Stimulated activated CD8-positive, alpha-beta memory T cell treated with anti-CD3 and anti-CD28 coated beads, Interleukin-7, amount 100 ng/mL, for 24 hours (primary cell): ENCODE measurements at places on chromosomes 3 and 15.

GRCh38 chr15:62569460-62570404 lies 404.6 kb upstream of the C2CD4B start:
- no peak for DNase-seq

DNA sequence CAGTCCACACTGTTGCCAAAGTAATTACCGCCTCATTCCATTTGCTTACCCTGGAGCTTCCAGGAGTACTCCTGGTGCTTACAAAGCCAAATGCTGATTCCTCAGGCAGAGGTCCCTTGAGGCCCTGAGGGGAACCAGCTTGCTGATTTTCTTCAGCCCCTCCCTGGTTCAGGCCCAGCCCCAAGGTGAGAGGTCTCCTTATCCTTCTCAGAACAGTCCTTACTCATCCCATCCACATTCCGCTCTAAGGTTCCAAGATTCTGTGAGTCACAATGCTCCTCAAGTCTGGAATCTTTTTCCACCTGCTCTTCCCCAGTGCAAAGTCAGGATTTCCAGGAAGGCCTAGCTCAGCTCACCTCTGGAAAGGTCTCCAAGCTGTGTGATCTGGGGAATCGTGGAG lies 1.8 kb upstream of the ATP10A start:
- no peak for DNase-seq

DNA sequence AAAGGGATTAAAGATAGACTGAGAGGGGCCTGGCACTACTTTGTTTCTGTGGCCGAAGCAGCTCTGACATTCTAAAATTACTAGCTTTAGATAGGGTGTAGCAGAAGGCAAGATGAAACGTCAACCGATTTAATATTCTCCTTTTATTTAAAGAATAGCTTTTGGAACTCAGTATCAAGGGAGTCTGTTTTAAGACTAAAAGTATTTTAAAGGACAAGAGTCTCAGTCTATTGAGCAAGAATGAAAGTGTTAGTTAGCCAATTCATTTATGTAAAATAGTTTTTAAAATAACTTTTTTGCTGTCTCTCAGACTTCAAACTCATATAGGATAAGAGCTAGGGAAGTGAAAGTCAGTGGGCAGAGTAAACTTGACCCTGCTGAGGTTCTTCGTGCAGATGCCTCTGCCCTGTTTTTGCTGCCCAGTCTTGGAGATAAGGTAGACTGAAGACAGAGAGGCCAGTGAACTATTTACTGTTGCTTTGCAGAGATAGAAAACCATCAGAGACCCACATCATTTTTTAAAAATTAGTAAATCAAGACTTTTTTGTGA lies 1090.9 kb downstream of the ROBO2 start:
- DNase-seq = no peak

GRCh38 chr15:37691911-37692310 lies 242.5 kb upstream of the TMCO5A start:
- no peak for DNase-seq

- no peak for DNase-seq
Measured at GRCh38 chr3:120903221-120903620, 4.8 kb upstream of the STXBP5L start.
